Activated CD4-positive, alpha-beta T cell treated with anti-CD3 and anti-CD28 coated beads, Interleukin-2, amount 50 U/mL, for 1 hour (primary cell): ENCODE measurements at places on chromosomes 12 and 14.

DNA sequence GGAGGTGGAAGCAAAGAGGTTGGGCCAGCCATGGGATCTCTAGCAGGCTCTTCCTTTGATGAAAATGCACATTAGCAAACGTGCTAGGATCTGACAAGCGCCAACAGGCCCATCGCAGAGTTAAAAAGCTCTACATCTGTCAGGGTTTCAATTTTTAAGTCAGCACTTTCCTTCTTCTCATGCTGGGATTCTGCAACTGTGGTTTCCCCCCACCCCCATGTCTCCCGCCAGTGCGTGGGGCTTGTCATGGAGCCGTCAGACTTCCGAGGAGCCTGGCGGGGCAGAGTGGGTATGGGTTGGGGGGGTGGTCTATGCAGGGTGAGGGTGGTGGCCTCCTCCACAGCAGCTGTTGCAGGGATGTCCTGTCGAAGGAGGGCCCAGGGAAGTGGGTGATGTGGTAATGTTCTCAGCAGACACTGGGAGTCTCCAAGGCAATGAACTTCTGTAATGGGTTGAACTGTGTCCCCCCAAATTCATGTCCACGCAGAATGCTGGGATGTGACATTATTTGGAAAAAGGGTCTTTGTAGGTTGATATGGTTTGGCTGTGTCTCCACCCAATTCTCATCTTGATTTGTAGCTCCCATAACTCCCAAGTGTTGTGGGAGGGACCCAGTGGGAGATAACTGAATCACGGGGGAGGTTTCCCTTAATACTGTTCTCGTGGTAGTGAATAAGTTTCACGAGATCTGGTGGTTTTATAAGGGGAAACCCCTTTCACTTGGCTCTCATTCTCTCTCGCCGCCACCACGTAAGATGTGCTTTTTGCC, 115.2 kb upstream of the MAP1LC3B2 start:
- no peak for DNase-seq

GRCh38 chr14:33010495-33010894, 71.8 kb downstream of the NPAS3 start:
- DNase-seq = no peak

DNA sequence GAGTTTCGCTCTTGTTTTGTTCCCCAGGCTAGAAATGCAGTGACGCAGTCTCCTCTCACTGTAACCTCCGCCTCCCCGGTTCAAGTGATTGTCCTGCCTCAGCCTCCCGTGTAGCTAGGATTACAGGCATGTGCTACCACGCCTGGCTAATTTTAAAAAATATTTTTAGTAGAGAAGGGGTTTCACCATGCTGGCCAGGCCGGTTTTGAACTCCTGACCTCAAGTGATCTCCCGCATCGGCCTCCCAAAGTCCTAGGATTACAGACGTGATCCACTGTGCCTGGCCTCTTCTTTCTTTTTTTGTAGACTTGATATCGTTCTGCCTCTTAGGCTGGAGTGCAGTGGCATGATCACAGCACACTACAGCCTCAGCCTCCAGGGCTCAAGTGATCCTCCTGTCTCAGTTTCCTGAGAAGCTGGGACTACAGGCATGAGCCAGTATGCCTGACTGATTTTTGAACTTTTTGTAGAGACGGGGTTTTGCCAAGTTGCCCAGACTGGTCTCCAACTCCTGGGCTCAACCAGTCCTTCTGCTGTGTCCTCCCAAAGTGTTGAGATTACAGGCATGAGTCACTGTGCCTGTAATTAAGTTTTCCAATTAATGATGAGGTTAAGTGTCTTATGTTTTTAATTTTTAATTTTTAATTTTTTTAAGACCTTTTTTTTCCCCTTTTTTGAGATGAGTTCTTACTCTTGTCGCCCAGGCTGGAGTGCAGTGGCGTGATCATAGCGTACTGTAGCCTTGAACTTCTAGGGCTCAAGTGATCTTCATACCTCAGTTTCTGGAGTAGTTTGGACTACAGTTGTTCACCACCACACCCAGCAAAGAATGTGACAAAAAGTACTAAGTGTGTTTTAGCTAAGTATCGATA, 10.2 kb downstream of the RCOR1 start:
- DNase-seq = no peak

GRCh38 chr14:96999654-97000155, 202.5 kb downstream of the VRK1 start:
- no peak for DNase-seq

- no peak for DNase-seq
These were observed 7.0 kb upstream of the BDKRB1 start for GRCh38 chr14:96249029-96249428.

DNA sequence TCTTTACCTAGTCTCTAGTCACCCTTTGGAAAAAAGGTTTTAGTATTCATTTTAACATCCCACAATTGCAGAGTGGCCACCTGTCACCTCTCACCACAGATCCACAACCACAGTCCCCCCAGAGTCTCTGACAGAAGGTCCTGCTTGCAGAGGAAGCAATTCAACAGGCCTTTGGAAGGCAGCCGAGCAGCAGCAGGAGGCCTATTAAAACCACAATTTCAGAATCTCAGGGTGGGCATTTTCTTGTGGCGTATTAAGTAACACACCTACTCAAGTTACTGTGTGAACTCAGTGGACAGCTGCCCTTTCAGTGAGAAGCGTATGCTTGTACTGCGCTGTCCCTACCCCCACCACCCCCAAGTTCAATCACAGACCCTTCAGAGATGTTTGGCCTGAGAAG, 234.0 kb upstream of the HMGA2 start:
- DNase-seq = no peak

DNA sequence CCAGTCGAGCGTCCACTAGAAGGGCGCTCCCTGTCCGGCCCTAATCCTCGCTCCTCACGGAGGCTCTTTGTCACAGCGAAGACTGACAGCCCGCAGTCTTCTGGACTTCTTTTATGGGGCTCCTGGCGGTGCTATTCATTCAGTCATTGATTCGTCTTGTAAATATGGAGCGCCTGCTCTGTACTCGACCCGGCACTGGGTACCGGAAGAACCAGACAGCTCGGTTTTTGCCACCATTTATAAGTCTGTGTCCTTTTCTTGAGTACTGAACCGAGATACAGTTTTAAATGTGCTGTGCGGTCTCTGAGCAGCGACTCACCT, 570 bp downstream of the DMAC2L start:
- no peak for DNase-seq

DNA sequence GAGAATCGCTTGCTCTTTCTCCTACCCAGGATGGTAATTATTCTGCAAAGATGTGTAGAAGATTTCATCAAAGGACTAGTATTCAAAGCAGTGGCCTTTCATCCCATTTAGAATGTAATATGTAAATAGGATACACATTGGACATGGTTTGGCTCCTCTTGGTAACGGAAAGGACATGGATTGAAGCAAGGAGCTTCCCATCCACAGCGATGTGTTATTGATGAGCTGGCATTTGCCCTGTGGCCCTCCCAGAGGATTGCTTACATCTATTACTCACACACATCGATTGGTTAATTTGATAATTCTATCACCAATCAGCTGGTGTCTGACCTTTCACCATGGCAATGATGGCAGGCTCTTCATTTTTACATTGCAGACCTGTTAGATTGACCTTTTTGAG, 458.4 kb downstream of the EGLN3 start:
- DNase-seq = no peak

DNA sequence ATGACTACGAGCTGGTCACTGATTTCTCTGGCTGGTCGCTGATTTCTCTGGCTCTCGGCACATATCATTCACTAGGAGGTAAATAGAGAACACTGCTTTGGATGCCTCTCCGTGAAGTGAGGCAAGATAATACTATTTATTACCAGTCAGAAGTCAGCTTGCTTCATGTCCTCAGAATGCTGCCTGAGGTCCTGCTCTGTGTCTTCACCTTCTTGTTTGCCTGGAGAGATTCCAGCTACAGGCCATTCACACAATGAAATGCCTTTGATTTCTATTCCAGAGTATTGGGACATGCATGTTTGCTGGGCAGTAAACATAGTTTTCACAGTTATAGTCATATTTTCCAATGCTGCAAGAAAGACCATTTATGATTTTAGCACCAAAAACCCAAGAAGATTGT, 106.7 kb downstream of the AEBP2 start:
- no peak for DNase-seq

GRCh38 chr14:102554821-102555819, 37.3 kb upstream of the RCOR1 start:
- peak; percentile 46 for DNase-seq

DNA sequence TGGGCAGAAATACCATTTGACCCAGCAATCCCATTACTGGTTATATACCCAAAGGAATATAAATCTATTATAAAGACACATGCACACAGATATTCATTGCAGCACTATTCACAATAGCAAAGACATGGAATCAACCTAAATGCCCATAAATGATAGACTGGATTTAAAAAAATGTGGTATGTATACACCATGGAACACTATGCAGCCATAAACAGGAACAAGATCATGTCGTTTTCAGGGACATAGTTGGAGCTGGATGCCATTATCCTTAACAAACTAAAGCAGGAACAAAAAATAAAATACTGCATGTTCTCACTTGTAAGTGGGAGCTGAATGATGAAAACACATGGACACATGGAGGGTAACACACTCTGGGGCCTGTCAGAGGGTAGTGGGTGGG, 335.6 kb downstream of the BTG1 start:
- no peak for DNase-seq

GRCh38 chr14:19902409-19902808, 18.0 kb upstream of the OR4K5 start:
- DNase-seq = no peak

DNA sequence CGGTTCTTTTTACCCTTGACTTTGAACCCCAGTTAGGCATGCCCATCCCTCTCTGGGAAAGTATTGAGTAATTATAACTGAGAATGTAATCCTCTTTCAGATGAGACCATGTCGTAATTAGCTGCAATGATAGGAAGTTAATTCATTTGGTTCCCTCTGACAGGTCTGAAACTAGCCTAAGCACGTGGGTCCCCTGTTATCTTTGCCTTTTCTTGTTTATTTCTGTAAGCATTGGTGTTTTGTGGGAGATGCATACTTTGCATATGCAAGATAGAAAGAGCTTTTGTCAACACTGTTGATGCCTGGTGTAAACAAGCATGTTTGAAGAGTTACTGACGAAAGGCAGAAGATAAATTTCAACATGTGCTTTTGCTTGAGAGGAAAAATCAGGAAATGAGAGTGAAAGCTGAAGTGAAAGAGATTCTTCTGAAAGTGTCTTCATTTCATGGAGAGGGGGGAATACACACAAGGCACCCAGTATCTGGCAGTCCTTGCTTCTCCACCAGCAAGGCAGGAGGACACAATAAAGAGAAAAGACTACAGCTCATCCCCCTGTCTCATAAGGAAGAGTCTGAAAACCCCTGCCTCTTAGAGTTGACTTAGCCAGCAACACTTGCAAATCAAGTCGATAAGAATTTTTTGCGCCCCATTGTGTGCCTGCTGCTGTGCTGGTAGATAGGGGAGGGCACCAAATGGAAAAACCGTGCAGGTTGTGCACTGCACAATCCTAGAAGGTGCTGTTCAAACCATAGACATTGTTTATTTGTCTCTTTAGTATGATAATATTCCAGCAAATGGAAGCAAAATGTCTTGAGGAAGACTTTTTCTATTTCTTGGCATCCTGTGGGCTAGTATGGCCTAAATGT, 77.8 kb downstream of the SLC24A4 start:
- no peak for DNase-seq
